Astrocyte (in vitro differentiated cells and primary cell): ENCODE measurements at places on chromosomes 7 and 10. TPM values are rescaled to one million over a fixed set of nuclear protein-coding genes. Genes with fewer than 3 reads are reported as not detected.

Gene ITIH5
- 3.7 and 4.0 TPM in 2 replicates for total RNA-seq

Gene HECW1
- 2.3 and 3.3 TPM in 2 replicates for total RNA-seq

Gene NPFFR1
- total RNA-seq: not detected in 2 replicates

Gene PNLIPRP1
- not detected in 2 replicates for total RNA-seq

Gene CCDC7
- 2.1 and 2.3 TPM in 2 replicates for total RNA-seq

Gene KLF14
- 0.07 TPM in 1 of 2 replicates, not detected in the other for total RNA-seq

Gene ANKRD61
- 0.18 and 0.31 TPM in 2 replicates for total RNA-seq

Gene GPR158
- total RNA-seq: 0.12 and 0.27 TPM in 2 replicates

Gene ECHS1
- total RNA-seq: 81.0 and 90.9 TPM in 2 replicates

Gene GHRHR
- not detected in 2 replicates for total RNA-seq

Gene TMEM184A
- 1.8 and 2.1 TPM in 2 replicates for total RNA-seq

Gene PDE6C
- total RNA-seq: not detected in 2 replicates

Gene NPY4R
- total RNA-seq: 0.48 and 0.53 TPM in 2 replicates

Gene SLC29A4
- total RNA-seq: 7.0 and 8.2 TPM in 2 replicates

Gene ASB10
- total RNA-seq: not detected in 2 replicates

Gene FAM25C
- total RNA-seq: not detected in 2 replicates
